CD4-positive, alpha-beta T cell treated with Interleukin-12 subunit alpha and Interleukin-12 subunit beta, for 1 hour (primary cell): ENCODE measurements at places on chromosomes 3 and 15.

DNA sequence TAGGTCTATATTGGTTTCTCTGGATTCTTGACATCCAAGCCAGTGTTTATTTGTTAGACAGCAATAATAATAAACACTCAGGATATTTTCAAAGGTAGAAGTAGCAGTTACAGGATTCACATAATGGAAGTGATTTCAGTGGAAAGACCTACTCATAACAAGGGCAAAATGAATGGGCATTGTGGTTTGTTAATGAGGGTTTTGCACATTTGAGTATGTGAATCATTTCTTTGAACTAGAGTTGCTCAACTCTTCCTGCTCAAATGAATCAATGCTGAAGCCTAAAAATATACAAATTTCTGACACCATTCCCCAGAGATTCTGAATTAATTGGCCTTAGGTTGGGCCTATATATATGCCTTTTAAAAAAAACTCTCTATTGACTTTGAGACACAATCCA, 4.1 kb upstream of the COL6A5 start:
- no peak for DNase-seq

- no peak for DNase-seq
Measured at GRCh38 chr15:98844261-98844660, 163.3 kb downstream of the PGPEP1L start.

- DNase-seq, result no peak
Measured at GRCh38 chr3:64291345-64291744, 66.1 kb upstream of the PRICKLE2 start.

GRCh38 chr3:101077361-101078011, 84.3 kb upstream of the ABI3BP start:
- no peak for DNase-seq

GRCh38 chr15:74136814-74137536, 6.6 kb downstream of the ISLR2 start:
- no peak for DNase-seq

DNA sequence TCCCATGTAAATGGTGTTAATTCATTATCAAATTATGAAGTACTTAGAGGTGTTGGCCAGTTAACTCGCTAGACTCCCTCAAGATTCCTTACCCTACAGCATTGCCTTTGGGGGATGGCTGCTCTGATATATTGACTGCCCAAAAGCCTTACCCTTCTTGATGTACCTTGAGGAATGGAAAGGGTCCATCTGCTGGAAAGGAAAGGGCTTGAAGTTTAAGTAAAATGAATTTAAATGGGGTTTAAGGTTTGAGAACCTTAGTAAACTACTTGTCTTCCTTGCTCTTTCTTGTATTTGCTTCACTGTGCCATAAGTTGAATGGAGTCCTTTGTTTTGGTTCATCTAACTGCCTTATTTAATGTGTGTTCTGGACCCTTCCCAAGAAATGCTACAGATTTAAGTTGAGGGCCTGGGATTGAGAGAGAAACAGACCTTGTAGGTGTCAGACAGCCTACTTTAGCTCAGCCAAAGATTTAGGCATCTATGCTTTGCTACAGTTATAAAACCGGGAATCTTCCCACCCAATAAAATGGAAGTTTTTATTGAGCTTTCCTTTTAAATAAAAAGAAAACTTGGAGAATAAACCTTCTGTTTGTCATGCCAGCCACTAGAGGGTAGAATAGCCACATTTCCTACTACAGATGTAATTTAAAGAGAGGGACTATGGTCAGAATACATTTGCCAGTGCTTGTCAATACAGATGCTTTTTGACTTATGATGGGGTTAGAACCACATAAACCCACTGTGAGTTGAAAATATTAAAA, 25.3 kb downstream of the CMSS1 start:
- no peak for DNase-seq

- DNase-seq, result no peak
Measured at GRCh38 chr3:2511356-2511755, 412.7 kb downstream of the CNTN4 start.

DNA sequence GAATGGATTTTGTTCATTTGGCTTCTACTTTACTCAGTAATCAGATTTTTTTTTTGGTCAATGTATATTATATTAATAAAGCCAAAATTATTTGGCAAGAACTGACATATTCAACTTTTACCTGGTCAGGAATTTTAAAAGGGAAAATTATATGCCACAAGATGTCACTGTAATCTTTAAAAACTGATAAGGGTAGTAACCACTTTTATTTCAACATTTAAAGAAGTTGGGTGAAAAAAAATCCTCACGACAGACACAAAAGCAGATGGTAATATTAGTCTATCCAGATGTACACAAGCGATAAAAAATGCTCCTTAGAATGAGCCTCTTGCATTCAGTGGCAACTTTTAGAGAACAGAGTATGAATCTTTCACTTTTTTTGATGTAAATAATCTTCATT, 101.9 kb downstream of the SERPINI1 start:
- DNase-seq, result no peak
